ENCODE measurements at places on chromosomes 7 and 10.

DNA sequence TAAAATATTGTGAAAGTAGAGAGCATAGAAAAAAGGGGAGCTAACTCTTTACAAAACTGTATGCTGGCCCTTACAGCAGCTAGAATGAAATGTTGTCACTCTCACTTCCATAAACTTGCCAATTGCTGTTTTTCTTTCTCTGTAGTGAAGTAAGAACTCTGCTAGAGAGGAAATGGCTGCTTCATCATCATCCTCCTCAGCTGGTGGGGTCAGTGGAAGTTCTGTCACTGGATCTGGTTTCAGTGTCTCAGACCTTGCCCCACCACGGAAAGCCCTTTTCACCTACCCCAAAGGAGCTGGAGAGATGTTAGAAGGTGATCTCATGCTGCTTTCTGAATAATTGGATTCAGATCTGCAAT lies 7.6 kb upstream of the ASCC1 start:
- no peak for DNase-seq

DNA sequence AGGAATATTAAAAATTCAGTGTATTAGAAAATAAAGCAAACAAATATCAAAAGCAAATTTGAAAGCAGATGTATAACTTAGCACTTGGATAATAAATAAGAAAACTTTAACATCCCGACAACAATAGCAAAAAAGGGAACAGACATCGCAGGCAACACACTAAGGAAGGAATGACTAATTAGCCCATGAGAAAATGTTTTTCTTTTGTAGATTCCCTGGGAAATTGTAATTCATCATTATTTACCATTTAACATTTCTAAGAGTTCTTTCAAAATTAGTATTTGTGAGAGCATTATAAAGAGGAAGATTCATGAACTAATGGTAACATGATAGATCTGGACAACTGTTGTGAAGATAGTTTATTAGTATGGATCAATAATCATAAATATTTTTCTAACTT lies 106.0 kb upstream of the STK17A start:
- no peak for DNase-seq

DNA sequence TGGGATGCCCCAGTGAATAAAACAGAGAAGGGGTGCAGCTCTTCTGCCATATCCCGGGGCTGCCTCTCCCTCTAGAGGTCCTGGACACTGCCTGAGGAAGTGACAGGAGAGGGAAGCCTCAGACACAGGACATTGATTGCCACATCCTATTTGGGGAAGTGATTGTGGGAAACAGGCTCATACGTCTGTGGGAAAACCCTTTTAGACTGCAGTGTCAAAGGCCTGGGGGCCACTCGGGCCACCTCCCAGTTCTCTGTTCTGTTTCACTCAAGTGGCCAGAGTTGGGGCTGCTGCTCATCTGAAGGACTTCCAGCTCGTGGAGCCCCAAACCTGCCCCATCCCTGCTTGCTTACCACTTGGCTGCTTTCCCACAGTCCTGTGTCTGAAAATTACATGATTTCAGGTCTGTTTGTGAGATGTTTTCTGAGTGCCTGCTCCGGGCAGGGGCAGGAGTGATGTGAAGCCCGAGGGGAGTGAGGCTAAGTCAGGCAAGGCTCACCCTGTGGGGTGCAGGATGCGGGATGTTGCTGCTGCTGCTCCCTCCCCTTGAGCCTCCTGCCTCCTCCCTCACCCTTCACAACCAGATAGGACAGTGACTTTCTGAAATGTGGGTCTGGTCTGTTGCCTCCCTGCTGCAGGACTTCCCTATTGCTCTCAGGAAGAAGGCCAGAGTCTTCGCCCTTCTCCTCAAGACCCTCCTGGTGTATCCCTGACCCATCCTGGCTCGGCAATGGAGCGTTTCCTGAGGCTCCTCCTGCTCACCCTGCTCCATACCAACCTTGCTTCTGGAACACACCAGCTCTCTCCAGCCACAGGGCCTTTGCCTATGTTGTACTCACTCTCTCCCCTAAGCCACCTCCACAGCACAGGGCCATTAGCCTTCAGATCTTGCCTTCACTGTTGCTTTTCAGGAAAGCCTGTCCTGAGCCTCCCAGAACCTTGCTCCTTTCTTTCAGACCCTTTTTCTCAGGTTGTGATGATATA lies 58.4 kb downstream of the NEURL1 start:
- DNase-seq, result no peak

DNA sequence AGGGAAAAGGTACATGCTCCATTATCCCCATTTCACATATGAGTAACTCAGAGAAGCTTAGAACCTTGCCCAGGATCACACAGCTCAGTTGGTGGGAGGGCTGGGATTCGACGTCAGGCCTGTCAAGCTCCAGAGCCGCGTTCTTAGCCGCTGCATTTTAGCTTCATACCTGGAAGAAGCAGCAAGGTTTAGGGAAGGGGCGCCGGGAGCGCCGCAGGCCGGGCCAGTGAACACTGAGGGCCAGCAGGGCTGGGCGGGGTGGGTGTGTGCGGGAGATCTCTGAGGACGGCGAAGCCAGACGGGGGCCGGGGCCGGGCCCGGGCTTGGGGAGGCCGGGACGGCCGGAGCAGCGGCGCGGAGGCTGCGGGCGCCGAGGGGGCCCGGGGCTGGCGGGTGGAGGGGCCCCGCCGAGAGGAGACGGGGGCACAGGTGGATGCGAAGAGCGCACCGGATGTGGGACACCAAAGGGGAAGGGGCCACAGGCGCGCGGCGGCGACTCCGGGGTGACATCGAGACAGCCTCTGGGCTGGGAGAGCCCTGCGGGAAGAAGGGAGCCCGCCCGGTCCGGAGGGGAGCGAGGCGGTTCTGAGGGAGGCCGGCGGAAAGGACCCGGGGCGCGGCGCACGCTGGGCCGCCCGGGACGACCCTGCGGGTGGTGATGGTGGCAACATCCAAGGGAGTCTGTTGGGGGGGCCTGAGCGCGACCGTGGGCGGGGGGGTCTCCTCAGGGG lies 498 bp downstream of the NDST2 start:
- DNase-seq, result peak; percentile 65

DNA sequence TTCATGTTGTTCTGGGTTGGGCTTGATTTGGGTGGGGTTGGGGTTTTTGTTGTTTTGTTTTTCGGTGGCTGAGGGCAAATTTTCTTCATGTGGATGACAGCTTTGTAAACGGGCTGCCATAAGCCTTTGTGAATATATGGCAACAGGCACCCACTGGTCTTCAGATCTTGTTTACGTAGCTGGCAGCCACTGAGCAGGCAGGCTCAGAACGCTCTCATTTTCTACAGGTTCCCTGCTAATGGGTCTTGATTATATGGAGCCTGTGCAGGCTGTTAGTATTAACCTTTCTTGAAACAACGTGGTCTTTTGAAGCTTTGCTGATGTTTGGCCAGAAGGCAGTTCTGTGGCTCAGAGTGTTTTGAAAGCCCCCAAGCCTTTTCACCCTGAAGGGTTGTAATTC lies 199.7 kb downstream of the TNS3 start:
- DNase-seq, result no peak

GRCh38 chr10:104123397-104123796 lies 1.4 kb downstream of the SFR1 start:
- DNase-seq, result no peak

- DNase-seq, result no peak
Measured at GRCh38 chr10:6343305-6344010, 140.7 kb downstream of the PFKFB3 start.

DNA sequence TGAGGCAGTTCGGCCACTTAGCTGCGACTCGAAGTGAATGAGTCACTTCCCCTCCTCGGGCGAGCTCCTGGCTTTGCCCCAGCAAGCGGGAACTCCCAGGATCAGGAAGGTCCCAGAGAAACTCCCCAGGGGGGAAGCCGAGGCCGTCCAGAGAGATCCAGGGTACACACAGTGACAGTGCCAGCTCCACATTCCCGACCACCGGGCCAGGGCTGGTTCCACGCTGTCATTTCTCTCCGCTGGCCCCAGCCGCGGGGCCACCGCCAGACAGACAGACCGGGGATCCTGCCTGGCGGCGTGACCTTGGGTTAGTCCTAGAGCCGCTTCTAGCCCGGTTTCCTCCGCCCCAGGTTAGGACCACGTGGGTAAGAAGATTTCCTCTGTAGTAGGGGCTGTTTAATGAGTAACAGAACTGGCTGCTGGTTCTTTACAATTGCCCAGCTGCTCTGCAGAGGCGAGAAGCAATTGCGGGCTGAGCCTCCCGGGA lies 463 bp upstream of the UPP1 start:
- DNase-seq, result peak; percentile 53

GRCh38 chr10:94938383-94938782 lies at the start of gene CYP2C9:
Gene CYP2C9 (plus strand): TSS chr10:94938658. CDS start chr10:94938683, 25 bp downstream.
- no peak for DNase-seq

DNA sequence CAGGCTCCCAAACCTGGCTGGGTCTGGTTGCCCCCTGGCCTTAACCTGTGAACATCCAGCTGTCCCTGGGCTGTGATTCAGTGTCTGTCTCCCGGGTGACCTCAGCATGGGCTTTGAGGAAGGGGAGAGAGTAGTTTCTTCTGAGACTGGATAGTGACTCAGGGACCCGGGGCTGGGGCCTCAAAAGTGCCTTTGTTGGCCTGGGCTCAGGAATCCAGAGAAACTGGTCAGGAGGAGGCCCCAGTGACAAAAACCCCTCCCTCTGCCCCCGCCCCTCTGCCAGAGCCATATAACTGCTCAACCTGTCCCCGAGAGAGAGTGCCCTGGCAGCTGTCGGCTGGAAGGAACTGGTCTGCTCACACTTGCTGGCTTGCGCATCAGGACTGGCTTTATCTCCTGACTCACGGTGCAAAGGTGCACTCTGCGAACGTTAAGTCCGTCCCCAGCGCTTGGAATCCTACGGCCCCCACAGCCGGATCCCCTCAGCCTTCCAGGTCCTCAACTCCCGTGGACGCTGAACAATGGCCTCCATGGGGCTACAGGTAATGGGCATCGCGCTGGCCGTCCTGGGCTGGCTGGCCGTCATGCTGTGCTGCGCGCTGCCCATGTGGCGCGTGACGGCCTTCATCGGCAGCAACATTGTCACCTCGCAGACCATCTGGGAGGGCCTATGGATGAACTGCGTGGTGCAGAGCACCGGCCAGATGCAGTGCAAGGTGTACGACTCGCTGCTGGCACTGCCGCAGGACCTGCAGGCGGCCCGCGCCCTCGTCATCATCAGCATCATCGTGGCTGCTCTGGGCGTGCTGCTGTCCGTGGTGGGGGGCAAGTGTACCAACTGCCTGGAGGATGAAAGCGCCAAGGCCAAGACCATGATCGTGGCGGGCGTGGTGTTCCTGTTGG lies at the start of gene CLDN4:
CLDN4 (plus strand) TSS at position 316 of the 903 bp plus-strand sequence; CDS start at position 522, 206 bp downstream.
- DNase-seq, result no peak

DNA sequence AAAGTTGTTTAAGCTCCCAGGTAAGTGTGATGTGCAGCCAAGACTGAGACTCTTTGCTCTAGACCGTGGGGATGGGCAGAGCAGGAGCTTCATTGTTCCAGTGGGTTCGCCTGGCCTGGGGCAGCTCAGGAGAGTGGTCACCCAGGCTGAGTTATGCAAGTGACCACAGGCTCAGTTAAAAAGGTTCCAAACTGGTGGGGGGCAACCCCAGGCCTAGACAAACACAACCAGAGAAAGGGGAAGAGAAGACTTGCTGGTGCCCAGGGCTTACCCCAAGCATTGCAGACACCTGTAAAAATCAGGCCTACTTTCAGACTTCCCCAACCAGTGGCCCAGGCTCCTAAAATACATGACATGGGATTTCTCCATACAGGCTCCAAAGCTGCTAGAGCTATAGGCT lies 21.6 kb downstream of the CREB3L2 start:
- no peak for DNase-seq

GRCh38 chr10:12490963-12491362 lies 141.6 kb downstream of the CAMK1D start:
- DNase-seq, result no peak

GRCh38 chr7:99102809-99103690 lies 40.9 kb downstream of the SMURF1 start:
- no peak for DNase-seq

GRCh38 chr10:5774987-5775620 lies 38.1 kb downstream of the GDI2 start:
- no peak for DNase-seq

DNA sequence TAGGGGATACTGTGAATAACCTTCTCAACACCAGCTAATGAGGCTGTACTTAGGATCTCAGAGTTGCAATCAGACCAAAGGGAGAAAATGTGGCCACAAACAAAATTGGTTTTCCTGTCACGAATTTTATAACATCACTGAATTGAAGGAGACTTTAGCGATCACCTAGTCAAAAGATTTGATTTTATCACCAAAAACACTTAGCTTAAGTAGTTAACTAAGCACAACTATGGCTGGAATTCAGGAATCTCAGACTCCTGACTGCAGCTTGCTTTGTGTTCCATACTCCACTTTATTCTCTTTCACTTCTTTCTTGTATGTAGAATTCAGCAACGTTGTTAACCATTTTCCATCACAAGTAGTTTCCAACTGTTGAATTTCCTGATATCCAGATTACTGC lies 152.0 kb downstream of the SLC16A9 start:
- DNase-seq, result no peak

DNA sequence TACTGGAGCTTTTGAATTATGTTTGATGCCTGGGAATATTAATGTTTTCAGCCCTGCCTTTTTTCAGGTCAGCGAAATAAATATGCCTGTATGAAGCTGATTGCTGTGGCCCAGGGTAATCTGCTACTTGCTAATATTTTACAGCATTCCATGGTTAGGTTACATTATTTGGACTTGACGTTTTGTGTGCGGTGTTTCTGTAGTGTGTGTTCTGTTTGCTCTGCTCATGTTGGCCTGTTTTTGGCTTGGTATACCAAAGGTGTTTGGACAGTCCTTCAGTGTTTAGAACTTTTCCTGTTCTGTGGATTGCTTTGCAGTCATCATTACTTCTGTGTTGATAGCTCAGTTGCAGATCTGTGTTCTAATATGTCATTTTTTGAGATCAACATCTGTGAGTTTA lies 11.5 kb downstream of the ZRANB1 start:
- no peak for DNase-seq

- DNase-seq, result no peak
Measured at GRCh38 chr7:147999962-148000361, 590.6 kb upstream of the C7orf33 start.

DNA sequence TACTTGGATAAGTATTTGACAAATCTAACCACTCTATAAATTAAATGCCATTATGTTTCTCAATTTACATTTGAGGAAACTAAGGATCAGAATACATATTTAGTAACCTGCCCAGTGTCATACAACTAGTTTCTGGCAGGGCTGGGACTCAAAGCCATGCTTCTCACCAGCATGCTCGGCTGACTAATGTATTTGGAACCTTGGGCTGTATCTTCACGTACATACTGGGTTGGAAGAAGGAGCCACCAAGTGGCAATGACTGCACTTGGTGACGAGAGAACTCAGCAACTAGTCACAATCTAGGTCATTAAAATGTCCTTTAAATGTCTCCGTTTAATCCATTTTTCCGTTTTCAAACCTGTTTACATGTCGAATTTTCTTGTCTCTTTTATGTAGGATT lies 42.9 kb downstream of the CHRM2 start:
- no peak for DNase-seq

- DNase-seq, result no peak
Measured at GRCh38 chr10:23692736-23693135, 253.9 kb downstream of the OTUD1 start.

DNA sequence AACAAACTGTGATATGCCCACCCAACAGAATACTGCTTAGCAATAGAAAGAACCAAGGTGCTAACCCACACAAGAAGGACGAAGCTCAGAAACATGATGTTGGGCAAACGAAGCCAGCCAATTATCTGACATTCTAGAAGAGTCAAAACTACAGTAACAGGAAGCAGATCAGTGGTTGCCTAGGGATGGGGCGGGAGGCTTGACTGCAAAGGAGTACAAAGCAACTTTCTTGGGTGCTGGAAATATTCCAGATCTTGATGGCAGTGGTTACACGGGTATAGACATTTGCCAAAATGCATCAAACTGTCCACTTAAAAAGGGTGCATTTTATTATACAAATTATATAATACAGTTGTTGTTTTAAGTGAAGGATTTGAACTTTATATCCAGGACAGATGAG lies 41.1 kb upstream of the RET start:
- no peak for DNase-seq

Data from C1 segment of cervical spinal cord (tissue), 14 donors.